Activated CD4-positive, alpha-beta T cell treated with anti-CD3 and anti-CD28 coated beads, Interleukin-2, amount 50 U/mL, for 24 hours (primary cell): ENCODE measurements at places on chromosomes 12 and 14.

DNA sequence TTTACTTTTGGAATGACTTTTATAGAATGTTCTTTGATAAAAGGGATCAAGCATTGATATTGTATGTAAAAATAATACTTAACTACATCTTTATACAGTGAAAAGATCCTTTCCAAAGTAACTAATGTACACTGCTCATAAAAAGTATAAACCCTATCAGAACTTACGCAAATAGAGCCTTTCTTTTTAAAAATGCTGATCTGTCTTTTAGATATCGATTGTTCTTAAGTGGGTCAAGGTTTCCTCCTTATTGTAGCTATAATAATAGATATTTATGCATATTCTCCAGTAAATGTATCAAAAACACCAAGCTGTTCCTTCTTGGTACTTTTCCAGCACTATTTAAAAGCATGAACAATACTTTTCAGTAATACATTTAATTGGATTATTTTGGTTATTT is 68.5 kb downstream of the PPHLN1 start:
- no peak for DNase-seq

GRCh38 chr12:92466391-92467305 is 236.1 kb upstream of the PLEKHG7 start:
- DNase-seq: no peak

DNA sequence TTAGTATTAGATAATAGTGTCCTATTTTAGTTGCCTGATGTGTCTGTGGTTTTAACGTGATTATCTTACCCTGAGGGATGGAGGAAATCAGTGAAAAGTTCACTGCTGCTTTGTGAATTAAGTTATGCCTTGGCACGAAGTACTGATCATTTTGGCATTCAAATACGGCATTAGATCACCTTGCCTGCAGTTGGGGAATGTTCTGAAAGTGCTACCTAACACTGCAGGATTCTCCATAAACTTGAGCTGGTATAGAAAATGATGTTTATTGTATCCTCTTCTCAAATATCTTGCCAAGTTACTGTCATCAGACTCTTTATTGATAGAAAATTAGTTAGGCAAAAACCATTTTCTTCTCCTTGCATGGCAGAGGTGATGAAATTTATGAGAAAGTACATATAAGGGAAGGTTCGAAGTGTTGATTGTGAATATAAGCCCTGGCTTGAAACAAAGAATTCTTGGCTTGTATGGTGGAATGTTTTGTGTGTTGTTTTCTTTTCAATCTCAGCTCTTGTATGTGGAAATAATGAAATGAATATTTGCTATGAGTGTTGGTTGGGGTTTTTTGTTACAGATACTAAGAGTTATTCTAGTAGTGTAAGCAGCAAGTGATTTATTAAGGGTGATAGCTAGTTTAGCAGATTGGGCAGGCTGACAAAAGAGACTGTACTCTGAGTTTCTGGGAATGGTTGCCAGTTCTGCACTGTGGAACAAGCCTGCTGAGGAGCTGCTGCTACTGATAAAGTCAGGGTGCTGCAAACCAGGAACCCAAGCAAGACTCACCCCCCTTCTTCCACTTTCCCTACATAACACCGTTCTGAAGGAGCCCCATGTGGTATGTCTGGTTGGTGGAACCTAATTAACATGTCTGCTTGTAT is 448.3 kb downstream of the PCNX1 start:
- DNase-seq: no peak

- no peak for DNase-seq
Observed at GRCh38 chr12:69651922-69652321, 41.2 kb upstream of the LRRC10 start.

DNA sequence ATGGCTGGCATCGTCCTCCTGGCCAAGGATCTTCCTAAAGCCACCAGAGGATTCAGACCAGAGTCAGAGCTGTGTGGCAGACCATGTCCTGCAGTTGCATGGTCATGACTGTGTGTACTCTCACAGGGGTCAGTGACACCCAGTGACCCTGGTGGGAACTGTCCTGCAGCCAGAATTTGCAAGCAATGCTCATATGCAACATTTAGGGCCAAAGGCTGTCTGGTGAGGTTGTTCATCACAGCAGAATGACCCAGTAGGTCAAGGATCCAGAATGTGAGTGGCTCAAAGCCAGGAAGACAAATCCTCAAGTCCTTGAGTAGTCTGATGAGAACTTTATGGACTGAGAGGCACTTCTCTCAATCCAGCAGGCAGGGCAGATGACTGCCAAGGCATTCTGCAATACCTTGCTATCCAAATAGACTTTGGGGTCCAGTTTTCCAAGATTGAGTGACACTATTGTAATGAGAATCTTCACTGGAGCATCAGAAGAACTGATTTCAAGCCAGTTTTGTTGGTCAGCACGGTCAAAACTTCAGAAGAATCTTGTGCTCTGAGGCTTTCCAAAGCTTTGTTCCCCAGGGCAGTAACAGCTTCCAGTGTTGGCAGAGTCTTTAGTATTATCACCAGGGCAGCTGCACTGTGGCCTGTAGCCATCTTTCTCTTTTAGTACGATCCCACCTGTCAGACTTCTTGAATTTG is 122.0 kb downstream of the PTCSC3 start:
- no peak for DNase-seq

DNA sequence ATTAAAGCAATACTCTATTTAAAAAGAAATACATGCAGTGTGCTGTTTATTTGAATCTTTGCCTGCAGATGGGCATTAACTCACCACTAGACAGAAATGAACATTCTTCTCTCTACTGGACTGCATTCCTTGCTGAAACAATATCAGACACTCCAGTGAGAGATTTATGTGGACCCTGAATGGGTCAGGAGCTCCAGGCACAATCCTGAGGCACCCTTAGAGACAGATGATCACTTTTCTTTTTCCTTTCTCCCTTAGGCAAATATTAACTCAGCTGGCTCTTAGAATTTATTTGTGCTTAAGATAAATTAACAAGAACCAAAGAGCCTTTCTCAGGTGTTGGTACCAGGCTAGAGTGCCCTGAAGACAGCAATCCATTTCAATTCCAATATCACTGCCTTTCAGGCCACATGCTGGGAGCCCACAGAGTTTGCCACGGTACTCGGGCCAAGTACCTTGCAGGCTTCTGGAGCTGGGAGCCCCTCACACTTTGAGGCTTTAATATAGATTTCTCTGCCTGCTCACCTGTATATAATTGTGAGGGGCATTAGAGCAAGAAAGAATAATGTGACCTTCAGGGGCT is 173.0 kb downstream of the EMP1 start:
- no peak for DNase-seq

- peak; percentile 42 for DNase-seq
Observed at GRCh38 chr12:21527451-21528180, 1.5 kb downstream of the SPX start.

DNA sequence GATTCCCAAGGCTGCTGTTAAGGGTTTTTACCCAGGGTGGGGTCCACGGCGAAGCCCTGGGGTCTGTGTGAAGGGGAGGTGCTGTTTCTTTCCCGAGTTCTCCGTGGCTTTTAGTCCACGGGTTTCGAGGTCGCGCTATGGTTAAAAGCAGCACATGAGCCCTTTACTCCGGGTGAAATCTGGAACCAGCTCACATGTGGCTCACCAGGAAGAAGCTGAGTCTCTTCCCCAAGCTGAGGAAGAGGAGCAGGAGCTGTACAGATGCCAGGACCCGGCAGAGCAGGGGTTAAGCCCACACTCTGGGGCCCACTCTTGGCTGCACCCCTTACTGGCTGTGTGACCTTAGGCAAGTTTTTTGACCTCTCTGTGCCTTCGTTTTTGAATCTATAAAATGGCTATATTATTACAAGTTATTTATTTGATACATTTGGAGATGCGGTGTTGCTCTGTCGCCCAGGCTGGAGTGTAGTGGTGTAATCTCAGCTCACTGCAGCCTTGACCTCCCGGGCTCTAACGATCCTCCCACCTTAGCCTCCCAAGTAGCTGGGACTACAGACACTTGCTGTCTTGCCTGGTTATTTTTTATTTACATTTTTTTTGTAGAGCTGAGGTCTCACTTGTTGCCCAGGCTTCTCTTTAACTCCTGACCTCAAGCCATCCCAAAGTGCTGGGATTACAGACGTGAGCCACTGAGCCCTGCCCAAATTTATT is 266.3 kb downstream of the AACS start:
- no peak for DNase-seq

DNA sequence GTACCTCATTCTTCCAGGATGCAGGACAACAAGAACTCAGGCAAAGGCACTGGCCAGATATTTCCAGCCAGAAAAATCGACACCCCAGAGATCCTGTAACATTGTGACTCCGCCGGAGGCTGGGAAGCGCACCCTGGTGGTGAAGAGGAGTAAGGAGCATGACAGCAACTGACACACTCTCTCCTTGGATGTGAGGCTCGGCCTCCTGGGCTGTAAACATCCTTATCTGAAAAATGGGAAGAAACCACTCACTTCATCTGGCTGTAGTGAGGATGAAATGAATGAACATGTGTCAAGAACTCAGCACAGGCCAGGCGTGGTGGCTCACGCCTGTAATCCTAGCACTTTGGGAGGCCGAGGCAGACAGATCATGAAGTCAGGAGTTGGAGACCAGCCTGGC is 27.5 kb downstream of the TCHP start:
- peak; percentile 21 for DNase-seq

DNA sequence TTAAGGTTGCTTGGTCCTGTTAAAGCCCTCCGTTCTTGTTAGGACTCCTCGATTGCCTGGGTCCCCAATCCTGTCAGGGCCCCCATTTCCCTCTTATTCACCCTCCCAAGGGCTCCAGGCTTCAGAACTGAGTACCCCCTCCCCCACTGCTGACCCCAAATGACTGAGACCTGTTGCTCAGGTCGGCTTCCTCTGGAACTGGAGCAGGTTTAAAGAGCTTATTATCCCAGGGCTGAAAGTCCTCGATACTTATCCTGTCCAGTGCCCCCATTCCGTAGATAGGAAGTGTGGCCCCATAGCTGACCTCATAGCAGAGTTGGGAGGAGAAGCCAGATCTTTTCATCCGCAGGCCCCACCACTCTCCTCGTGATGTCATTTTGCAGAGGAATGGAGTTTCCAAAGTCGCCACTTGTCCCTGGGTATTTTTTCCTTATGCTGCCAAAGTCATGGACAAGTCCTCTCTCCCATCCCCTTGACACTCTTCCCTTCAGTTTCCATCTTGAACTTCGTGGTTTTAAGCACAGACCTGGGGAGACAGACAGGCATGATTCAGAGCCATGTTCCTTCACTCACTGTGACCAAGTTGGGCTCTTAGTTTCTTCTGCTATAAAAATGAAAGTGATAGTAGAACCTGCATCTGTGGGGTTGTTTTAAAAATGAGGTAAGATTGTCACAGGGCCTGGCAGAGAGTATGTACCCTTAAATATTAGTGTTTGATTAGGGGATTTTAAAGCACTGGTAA is 1.2 kb downstream of the USP30 start:
- peak; percentile 6 for DNase-seq

- DNase-seq: no peak
Observed at GRCh38 chr14:104318558-104319490, 180.4 kb downstream of the KIF26A start.

DNA sequence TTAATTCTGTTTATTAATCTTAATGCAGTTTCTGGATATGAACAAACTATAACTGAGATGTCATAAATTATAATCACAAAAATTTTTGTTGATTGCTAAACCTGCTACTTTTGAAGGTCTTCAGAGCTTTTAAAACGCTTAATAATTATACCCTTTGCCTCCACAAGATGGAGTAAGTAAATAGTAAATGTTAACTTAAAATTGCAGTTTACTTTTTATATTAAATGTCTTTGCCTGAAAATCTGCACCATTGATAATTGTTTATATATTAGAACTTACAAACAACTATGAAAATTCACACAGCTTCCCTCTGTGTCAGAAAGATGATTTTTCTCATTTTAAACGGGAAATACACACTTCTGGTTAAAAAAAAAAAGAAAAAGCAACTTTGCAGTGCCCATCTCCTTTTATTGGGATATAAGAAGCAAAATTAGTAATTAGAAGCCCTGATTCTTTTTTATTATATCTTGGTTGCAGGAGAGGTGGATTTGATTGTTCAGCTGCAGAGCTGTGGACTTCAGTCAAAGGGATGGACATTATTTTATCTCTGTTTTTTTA is 35.6 kb downstream of the SCFD1 start:
- DNase-seq: no peak

GRCh38 chr12:13100605-13100881 is 2.9 kb downstream of the GSG1 start:
- no peak for DNase-seq

- no peak for DNase-seq
Observed at GRCh38 chr14:68794851-68795596, 2.2 kb upstream of the ZFP36L1 start.

GRCh38 chr12:26282339-26282940 is 87.1 kb downstream of the SSPN start:
- no peak for DNase-seq

DNA sequence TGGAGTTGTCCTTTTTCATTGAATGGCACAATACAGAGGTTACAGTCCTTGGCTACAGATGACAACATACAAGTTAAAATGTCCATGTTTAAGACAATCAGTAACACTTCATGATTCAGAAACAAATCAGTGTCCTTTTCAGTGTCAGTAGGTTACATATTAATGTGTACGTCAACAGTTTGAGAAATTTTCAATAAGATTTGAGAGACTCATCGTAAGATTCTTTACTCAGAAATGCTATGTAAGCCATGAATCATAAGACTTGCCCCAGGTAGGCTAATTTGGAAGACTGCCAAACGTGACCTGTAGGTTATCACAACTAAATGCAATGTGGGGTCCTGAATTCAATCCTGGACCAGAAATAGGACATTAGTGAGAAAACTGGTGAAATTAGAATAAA is 3.5 kb downstream of the RDH12 start:
- DNase-seq: no peak

DNA sequence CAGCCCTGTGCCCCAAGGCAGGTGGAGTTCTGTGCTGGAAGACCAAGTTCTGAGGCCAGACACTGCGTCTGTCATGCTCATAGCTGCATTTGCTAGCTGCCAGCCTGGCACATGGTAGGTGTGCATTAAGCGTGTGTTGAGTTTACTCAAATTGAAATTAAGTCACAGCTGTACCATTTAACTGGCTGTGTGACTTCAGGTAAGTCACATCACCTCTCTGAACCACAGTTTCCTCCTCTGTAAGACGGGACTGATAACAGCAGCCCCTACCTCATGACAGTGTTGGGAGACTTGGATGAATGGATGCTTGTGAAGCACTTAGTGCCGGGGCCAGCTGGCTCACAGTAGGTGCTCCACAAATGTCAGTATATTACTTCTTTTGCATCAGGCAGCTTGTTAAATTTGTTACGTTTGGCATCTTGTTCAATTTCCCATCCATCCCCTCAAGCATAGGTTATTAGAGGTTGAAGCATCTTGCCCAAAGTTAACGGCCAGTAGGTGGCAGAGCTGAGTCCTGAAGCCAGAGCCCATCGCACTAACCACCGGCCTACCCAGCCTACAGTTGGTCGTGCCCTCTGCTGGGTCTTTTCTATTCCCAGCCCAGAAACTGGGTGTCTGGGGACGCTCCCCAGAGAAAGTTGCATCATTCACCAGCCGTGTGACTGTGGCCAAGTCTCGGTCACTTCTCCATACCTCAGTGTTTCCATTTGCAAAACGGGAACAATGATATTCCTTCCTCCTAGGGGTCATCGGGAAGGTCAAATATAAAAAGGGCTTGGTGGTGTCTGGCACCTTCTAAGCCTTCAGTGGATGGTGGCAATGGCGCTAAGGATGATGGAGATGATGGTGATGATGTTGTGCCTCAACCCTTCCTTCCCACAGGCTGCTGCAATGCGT is 4.5 kb downstream of the DAO start:
- DNase-seq: peak; percentile 39
